Activated CD8-positive, alpha-beta memory T cell treated with anti-CD3 and anti-CD28 coated beads, Interleukin-2, amount 10 ng/mL, durations not matched to agents 7 days and 5 days (primary cell): ENCODE measurements at places on chromosomes 4 and X. TPM values are rescaled to one million over a fixed set of nuclear protein-coding genes. Genes with fewer than 3 reads are reported as not detected.

The FAM47A gene
- total RNA-seq: not detected

The STPG2 gene
- not detected for total RNA-seq

The GPRASP1 gene
- total RNA-seq: 1.7 TPM

GRCh38 chrX:7131621-7132020 lies 15.9 kb upstream of the STS start:
- no peak for DNase-seq

GRCh38 chrX:56572975-56573374 lies 9.5 kb downstream of the UBQLN2 start:
- DNase-seq: no peak

- DNase-seq: peak; percentile 71
Measured at GRCh38 chr4:182808673-182809416, 108.3 kb downstream of the DCTD start.

DNA sequence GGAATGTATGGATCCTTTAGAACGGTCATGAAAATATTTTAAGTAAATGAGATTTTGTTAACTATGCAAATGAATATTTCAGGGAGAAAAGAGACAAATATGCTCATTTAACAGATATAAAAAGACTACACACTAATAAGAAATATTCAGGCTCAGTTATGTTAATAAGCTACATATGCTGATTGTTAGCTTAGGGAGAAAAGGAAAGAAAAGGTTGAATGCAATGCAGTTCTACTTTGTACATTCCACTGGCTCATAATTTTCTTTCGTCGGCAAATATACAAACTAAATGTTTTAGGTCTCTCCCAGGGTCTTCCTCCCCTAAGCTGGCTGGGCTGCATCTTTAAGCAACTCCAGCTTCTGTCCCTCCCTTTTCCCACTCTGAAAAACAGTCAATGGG lies 2.7 kb upstream of the RTL3 start:
- no peak for DNase-seq

DNA sequence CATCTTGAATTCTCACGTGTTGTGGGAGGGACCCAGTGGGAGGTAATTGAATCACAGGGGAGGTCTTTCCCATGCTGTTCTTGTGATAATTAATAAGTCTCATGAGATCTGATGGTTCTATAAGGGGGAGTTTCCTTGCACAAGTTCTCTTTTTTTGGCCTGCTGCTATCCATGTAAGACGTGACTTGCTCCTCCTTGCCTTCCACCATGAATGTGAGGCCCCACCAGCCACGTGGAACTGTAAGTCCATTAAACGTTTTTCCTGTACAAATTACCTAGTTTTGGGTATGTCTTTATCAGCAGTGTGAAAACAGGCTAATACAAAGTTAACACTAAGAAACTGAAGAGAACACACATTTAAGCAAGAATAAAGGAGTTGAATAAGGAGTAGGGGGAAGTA lies 16.0 kb downstream of the TBCK start:
- no peak for DNase-seq
